ENCODE measurements at places on chromosomes 6 and 20.

GRCh38 chr6:74277777-74278186, 581.8 kb downstream of the CD109 start:
- DNase-seq: peak; percentile 23

DNA sequence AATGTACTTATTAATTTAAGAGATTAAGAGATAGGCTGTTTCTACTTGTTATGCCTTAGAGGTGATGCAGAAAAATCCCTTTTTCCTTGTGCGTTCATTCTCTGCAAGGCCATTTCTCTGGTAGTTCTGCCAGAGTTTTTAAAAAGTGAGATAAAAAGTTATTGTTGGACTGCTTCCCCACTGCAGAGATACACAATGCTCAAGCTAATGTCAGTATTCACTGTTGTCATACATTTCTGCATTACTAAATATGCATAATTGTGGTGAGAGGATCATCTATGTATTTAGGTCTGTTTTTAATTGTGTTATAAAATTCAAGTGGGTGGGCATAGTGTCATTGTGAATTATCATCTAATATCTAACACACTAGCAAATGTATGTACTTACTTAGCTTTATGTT, 600.4 kb downstream of the HTR1B start:
- DNase-seq: no peak

GRCh38 chr6:151822252-151823111, 15.0 kb downstream of the ESR1 start:
- DNase-seq: no peak

- DNase-seq: peak; percentile 39
These were observed 94.5 kb upstream of the BTN3A2 start for GRCh38 chr6:26270486-26270861.

DNA sequence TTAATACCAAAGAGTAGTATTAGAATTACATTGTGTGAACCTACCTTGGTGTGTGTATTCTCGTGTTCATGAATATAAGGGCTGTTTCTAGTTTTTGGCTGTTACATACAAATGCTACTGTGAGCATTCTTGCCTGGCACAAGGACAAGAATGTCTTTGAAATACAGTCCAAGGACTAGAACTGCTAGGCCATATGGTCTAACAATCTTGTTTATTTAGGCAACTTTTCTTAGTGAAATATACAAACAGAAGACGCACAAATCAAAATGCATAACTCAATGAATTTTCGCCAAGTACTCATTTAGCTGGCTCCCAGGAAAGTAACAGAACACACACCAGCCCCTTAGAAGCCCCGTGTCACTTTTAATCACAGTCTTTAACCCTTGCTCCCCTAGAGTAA, 28.5 kb downstream of the KDM1B start:
- no peak for DNase-seq
